Esophagus squamous epithelium (tissue), 5 donors: ENCODE measurements at places on chromosomes 4 and X.

DNA sequence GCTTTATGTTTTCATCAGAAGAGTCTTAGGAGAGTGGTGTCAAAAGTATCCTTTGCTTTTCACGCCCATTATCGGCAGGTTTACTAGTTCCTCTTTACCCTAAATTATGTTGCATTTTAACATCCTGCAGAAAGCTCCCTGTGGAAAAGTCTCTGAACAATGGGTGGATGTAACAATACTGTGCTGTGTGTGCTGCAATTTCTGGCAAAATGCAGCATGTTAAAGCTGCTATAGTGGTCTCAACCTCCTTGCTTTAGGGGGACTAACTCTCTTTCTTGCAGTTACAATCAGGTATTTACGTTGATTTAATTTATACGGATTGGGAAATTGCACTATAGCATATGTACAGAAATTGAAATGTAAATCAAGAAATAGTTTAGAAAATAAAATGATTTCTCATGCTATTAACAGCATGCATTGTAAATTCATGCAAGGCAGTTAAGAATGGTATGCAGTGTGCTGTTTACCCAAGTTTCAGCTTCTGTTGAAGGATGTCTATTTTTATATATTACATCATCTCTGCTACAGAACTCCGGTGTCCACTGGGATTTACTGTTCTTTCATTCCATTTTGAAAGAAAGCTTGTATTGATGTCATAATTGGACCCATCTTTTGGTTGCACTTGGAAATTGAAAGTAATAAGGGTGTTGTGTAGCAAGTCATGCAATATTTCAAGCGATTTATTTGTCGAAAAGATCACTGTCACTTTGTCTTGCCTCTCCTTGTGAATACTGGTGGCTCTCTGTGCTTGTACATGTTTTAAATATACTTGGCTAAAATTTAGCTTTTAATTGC lies 145.7 kb downstream of the RAPGEF2 start:
- no peak for DNase-seq

GRCh38 chr4:24937176-24937916 lies 24.5 kb upstream of the CCDC149 start:
- DNase-seq: no peak

DNA sequence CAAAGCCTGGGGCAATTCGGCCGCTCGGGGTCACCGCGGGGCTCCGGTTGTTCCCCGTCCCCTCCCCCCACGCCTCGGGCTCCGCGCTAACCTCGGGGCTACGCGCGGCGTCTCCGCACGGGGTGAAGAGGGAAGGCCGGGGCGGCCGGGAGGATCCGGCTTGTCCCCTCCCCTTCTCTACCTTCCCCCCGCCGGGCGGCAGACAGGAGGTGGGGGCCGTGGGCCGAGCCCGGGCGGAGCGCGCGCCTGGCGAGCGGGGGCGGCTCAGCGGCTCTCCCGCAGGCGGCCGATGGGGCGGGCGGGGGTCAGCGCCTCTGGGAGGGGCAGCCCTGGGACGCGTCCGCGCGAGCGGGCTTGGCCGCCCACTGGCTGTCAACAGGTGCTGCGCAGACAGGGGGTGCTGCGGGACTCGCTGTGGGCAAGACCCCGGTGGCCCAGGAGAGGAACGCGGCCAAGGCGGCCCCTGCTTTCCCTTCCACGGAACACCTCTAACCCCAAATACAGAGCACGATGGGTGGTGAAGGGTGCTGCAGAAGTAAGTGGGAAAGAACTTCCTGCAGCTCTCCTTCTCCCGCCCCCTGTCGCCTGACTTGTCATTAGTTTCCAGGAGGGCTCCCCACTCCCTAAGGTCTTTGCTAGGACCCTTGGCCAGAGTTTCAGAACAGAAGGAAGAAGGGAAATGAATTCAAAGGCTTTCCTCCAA lies at the start of gene PDGFC:
TSS of gene PDGFC (minus strand) at position 124 of the 703 bp plus-strand sequence. CDS start 896 bp downstream, outside the sequence.
- DNase-seq: no peak

- DNase-seq: no peak
These were observed 69.3 kb downstream of the NBDY start for GRCh38 chrX:56798339-56798711.

- no peak for DNase-seq
These were observed 44.9 kb downstream of the NAT8L start for GRCh38 chr4:2103843-2104547.

- no peak for DNase-seq
These were observed 39.4 kb upstream of the IRF2 start for GRCh38 chr4:184513802-184514120.

- no peak for DNase-seq
These were observed 6.2 kb downstream of the FGB start for GRCh38 chr4:154569028-154569427.

- no peak for DNase-seq
These were observed 13.4 kb upstream of the IBSP start for GRCh38 chr4:87785731-87786509.

- no peak for DNase-seq
These were observed 146.9 kb downstream of the DCHS2 start for GRCh38 chr4:154344686-154345085.

DNA sequence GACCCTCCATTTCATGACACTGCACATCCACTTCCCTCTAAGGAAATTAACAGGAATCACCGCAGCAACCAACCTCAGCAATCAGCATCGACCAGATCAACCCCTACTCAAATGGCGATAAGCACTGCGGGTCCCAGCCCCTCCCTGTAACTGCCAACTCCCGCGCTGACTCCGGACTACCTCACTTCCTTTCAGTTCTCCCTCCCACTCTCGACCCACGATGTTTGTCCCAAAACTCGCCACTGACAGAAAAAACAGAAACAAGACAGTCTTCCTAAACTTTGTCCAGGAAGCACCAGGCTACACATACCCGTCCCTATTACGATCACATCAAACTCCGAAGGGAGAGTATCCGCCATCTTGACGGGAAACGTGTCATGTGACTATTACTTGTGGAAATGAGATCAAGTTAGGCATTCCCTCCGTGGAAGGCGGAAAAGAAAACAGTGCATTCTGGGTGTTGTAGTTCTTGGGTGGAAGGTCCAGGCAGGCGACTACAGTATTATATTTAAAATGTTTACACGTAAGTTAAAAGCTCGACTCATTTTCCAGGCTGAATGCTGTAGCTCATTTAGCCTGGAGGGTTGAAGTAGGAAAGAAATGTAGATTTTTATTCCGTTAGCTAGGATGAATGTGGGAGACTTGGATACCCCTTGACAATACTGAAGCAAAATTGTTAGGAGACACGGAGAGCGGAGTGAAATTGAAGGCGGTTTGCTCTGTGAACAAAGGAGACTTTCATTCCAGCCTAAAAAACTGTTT lies at the start of gene CHM:
TSS of gene CHM (minus strand) at position 385 of the 762 bp plus-strand sequence. CDS start at position 359, 26 bp downstream.
- DNase-seq: no peak
